Epithelial cell of proximal tubule (primary cell): ENCODE measurements at places on chromosomes 1 and 21.

DNA sequence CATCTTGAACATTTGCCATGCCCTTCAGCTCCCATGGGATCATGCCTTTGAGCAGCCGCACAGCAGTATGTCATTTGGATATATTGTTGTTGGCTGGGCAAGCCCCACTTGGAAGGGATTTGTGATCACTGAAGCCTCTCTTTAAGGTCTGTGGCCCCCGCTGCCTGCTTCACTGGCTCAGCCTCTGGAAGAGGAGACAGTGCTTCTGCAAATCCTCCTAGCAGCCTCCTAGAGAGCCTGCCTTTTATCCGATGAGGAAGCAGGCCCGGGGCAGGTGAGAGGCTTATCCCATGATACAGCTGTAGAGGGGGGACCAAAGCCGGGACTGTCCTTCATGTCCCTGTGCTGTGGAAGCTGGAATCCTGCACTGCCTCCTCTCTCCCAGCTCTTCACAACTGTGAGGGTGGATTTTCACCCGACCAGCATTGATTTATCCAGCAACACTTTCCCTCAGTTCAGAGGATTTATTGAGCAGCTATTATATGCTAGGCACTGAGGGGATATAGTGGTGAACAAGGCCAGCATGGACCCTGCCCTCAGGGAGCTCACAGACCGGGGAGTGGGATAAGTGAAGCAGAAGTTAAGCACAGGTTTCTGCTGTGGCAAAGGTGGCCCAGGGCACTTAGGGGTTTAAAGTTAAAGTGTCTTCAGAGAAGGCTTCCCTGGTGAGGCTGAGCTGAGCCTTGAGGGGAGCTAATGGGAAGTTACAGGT lies 3.9 kb downstream of the TMEM61 start:
- DNase-seq = no peak

GRCh38 chr1:109479901-109480300 lies 3.8 kb upstream of the ATXN7L2 start:
- DNase-seq = no peak

DNA sequence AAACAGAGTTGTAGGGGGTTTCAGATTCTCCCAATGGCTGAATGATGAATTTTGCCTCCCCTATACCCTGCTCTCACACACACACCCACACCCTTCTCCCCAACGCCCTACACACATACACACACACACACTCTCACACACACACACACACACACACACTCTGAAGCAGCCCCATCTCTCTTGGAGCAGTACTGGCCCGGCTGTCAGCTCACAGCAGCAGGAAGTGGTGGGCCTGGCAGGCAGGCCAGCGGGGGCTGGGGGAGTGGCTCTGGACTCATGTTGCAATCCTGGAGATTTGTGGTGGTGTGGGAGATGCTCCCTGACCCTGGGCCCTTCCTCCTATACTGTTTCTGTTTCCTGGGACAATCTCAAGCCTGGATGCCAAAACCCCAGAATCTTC lies 2.2 kb downstream of the IKBKE start:
- DNase-seq = no peak

GRCh38 chr1:36238433-36238832 lies 14.2 kb downstream of the THRAP3 start:
- DNase-seq = no peak

DNA sequence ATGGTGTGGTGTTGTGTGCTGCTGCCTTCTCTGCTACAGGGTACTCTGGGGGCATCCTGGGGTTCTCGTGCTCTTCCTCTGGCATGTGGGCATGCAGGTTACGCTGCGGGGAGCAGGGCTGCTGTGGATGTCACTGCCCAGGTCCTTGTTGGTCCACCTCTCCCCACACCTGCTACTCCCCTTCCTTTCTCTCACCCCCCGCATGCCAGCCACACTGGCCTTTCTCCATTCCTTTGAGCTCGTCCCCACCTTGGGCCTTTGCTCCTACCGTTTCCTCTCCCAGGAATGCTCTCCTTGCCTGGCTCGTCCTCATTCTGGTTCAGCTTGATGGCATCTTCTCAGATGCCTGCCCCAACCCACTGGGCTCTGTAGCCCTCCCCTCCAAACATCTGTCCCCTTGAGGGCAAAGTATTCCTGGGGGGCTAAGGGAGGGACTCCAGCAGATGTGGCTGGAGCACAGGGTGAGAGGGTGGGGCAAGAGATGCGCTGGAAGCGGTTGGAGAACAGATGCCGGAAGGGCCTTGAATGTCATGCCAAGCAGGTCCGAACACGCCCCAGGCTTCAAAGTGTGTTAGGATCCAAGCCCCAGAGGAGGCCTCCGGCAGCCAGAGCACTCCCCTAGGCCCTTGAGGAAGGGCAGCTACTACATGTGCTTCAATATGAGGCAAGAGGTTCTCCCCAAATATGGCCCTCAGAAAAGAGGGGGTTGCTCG lies 23.4 kb downstream of the DMRTB1 start:
- DNase-seq = no peak

- no peak for DNase-seq
Observed at GRCh38 chr1:47710329-47711071, 272.7 kb downstream of the FOXD2 start.

GRCh38 chr1:244118109-244118761 lies 67.2 kb downstream of the ZBTB18 start:
- DNase-seq = no peak

GRCh38 chr1:77978969-77979876 lies at the start of gene FUBP1:
TSS of gene FUBP1 (minus strand) at chr1:77979072. CDS start at chr1:77979004, 68 bp downstream.
- peak; percentile 96 for DNase-seq

DNA sequence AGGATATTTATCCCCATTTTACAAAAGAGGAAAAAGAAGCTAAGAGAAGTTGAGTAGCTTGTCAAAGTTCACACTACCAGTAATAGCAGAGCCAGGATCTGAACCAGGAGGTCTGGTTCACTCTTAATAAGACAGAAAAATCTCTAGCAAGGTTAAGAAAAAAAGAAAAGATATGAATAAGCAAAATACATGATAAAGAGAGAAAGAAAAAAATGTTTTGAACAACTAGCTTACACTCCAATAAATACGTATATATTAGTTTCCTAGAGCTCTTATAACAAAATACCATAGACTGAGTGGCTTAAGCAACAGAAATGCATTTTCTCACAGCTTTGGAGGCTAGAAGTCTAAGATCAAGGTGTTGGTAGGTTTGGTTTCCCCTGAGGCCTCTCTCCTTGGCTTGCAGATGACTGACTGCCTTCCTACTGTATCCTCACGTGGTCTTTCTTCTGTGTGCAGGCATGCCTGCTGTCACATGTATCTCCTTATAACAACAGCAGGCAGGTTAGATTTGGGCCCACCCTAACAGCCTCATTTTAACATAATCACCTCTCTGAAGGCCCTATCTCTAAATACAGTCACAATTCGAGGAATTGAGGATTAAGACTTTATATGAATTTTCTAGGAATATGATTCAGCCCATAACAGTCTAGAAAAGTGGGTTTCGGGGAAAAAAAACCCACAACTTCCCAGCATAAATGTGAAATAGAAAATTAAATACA lies 60.4 kb downstream of the LEPR start:
- no peak for DNase-seq

GRCh38 chr1:25658791-25659431 lies 42.3 kb downstream of the MAN1C1 start:
- DNase-seq = no peak

- DNase-seq = no peak
Observed at GRCh38 chr1:214967865-214968575, 114.5 kb upstream of the KCNK2 start.

DNA sequence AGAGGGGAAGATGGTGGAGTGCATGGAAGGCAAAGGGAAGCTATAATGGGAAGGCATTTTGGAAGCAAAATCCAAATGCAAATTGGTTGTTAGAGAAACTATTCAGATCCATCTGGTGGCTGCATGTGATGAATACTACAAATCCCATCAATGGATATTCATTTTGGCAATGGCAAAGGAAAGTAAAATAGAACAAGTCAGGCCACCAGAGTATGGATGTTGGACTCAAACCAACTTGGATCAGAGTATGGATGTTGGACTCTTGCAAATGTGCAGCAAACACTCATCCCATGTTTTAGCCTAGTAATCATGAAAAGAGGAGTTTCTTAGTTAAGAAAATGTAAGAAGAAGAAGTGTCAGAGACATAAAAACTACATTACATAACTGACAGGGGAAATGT lies 289.6 kb upstream of the DAB1 start:
- DNase-seq = no peak

GRCh38 chr1:1181938-1182410 lies 8.3 kb downstream of the TTLL10 start:
- DNase-seq = no peak

DNA sequence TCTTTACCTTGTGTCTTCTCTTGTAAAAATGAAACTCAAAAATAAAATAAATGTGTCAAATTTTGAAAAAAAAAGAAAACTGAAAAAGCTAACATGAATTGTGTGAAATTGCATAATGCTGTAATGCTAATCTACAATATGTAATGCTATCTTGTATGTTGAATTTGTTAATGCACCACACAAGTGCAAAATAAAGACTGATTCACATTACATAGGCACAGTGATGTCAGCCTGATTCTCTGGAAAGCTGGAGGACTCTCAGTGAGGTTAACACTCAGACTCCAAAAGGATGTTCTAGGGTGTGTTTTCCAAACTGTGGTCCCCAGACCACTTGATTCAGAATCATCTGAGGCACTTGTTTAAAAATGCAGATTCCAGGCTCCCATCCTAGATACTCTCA lies 25.6 kb downstream of the SYT11 start:
- no peak for DNase-seq

DNA sequence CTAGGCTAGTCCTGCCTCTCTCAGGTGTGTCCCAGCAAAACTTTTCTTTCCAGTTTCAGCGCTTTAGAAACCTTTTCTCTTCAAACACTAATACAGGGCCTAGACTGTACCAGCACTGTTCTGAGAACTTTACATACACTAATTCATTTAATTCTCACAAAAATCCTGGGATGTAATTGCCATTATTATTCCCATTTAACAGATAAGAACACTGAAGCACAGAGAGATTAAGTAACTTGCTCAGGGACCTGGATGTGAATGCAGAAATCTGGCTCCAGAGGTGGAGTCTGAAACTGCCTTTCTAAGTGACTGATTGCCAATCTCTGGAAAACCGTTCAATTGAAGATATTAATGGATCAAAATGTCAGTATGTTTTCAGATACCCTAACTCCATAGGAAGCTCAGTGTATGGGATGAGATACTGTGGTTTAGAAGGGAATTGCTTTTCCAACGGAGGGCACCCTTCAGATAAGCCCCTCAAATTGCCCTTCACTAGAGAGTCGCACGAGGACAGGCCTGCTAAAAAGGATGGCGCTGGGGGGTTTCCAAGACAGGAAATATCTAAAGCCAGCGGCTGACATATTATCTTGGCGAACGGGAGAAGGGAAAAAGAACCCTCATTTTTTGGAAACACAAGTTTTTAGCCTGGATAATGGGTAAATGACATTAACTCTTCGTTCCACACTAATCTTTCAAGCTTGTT lies 698 bp upstream of the UCK2 start:
- DNase-seq = no peak

- no peak for DNase-seq
Observed at GRCh38 chr1:184556665-184557064, 169.8 kb downstream of the C1orf21 start.

GRCh38 chr1:168739908-168740307 lies 10.9 kb upstream of the DPT start:
- no peak for DNase-seq

- DNase-seq = no peak
Observed at GRCh38 chr1:63773815-63774616, at the start of gene ROR1. TSS of gene ROR1 (plus strand) at chr1:63774017.

GRCh38 chr1:212034516-212035122 lies 738 bp downstream of the INTS7 start:
- no peak for DNase-seq

DNA sequence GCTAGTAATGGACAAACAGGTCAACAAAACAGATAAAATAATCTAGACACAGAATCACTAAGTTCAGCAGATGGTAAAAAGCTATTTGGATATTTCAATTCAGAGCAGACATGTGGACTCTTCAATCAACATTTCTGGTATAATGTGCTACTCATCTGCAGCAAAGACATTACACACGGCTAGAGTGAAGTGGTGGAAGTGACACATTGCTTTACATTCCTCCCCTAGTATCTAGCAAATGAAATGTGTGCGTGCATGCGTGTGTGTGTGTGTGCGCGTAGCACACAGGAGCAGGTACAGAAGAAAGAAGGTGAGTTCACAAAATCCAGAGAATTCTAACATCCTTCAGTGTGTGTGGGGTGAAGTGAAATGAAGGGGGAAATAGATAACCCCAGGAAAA lies 8.3 kb downstream of the AHCTF1 start:
- no peak for DNase-seq

- no peak for DNase-seq
Observed at GRCh38 chr1:228490120-228491078, 3.2 kb downstream of the RNF187 start.

DNA sequence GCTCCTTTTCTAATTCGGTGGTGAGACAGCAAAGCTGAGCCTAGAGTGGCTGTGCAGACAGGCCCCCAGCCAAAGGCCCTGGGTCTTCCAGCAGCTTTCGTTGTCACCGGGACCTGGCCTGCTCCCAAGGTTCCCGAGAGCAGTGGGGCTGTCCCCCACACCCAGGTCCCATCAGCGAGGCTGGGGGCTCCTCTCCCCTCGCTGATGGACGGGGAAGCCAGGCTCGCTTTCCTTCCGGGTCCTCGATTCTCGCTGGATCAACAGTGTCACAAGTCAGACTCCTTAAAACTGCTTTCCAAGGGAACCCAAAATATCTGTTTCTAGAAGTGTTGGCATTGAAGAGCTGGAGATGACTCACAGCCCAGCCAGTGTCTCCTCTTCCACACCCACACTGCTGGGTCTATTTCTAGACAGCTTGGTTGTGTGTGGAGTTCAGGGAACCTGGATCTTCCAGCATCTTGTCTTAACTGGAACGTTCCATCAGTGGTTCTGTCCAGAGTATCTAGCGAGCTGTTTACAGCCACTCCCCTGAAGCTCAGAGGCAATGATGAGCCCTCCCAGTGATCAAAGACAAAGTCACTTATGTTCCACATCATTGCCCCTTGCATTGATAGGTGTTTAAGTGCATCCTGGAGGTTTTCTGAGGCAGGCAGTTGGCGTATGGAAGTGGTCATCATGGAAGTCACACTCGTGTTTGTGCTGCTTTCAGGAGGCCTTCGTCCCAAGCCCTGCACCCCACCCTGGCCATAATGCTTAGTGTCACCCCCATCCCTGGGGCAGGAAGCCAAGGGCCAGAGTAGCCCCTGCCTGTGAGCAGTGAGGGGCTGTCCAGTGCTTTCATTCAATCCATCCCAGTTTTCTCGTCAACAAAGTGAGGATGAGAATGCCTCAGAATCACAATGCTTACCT lies 35.2 kb downstream of the RRP1 start:
- DNase-seq = no peak

GRCh38 chr1:93739472-93739871 lies 57.8 kb upstream of the BCAR3 start:
- DNase-seq = no peak
